ENCODE measurements at places on chromosomes 4 and X.
A peak's percentile ranks its signal among the peaks of the same experiment; 100 is the strongest.

- DNase-seq = no peak
Observed at GRCh38 chr4:112897543-112897942, 151.9 kb upstream of the ANK2 start.

GRCh38 chr4:140672416-140672815 is 83.8 kb downstream of the TBC1D9 start:
- no peak for DNase-seq

DNA sequence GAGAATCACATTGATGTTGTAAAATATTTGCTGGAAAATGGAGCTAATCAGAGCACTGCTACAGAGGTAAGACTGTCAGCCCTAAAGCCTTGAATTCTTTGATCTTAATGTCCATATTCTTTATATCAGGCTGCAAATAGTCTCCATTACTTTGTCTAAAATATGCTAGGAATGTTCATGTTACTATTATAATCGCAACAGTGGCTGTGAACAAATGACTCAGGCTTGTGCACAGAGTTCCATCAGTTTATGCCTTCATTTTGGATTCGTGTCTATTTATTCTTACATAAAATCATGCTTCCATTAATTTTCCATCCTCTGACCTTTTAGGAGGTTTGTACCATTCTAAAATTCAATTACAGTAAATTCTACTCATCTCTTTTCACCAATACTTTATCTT is 182.7 kb downstream of the ANK2 start:
- no peak for DNase-seq

DNA sequence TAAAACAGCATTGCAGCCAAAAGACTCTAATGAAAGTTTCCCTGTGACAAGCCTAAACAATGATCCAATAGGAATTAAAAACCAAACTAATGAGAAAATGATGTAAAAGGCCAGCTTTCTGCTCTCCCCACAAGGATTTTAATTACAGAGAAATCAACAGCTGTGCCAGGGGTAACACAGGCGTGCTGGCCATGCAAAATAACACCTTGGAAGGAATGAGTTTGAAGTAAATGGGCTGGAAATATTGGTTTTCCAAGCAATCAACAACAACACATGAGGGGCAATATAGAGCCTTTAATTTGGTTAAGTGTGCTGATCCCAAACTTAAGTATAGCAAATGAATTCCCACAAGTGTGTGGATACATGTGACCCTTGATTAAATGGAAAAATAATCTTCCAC is 56.9 kb downstream of the NDNF start:
- no peak for DNase-seq

GRCh38 chr4:81562093-81562492 is 90.4 kb upstream of the RASGEF1B start:
- DNase-seq = peak; percentile 52

DNA sequence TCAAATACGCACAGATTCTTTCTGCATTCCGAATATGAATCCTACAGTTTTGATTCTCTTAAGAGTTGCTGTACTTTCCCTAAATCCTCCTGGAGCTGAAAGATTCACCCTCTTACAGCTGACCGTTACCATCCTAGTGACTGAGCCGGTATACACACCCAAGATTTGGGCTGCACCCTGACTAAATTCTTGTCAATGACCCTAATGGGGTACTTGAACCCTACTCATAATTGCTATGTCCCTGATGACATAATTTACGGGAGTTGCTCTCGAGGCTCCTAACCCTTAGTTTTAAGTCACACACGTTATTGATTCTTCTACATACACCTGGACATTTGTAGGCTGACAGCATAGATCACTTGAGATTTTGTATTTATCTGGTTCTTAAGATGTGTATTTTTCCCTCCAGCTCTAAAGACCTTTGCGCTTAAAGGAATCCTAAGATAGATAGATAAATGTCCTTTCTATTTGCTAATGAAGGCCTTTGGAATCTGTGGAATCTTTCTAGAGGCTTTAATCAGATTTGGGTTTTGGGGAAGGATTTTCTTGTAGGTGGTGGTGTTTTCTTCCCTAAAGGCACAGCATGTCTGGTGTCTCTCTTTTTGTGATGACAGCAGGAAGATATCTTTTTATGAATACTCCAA is 37.8 kb downstream of the CLDN34 start:
- no peak for DNase-seq

DNA sequence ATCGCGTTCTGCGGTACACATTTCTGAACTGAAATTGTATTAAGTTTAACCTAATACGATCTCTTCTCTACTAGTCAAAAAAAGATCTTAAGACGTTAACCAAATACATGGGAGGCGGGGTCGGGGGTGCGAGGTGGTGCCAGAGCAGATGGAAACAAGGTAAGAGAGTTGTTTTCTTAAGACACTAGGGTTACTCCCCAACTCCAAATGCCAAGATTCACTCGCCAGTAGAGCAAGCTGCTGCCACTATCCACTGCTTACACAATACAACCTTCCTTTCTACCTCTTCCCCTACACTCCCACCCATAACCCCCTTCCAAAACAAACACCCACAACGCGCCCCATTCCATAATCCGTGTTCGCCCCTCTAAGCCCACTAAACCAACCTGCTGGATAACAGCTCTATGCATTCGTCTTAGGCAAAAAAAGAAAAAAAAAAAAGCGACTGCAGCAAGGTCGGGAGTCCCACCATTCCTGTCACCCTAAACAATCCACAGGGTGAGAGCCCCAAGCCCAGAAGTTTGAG is 1.3 kb downstream of the LCORL start:
- DNase-seq = no peak

DNA sequence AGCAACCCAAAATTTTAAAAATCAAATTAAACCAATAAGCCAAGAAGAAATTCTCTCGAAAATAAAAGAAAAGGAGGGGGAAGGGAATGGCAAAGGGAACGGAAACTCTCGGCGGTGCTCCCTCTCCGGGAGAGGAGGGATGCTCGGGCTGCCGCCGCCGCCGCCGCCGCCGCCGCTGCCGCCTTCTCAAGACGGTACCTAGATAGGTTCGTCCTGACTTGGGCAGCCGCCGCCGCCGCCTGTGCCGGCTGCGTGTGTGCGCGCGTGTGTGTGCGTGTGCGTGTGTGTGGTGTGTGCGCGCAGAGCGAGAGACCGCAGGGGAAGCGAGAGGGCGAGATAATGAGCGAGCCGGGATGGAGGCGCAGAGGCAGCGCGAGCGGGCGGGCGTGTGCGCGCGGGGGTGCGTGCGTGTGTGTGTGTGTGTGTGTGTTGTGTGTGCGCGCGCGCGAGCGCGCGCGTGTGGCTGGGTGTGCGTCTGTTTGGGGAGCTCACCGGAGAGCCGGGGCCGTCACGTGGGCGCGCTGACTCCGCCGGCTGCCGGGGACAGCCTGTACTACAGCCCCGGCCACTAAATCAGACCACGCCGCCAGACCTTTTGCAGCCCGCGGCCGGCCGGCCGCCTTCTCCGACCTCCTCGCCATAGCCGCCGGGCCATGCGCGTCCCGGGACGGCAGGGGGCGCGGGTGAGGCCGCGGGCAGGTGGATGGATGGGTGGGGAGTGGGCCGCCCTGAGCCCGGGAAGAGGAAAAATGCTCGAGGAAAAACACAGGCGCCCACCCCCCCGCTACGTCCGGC is 111.6 kb downstream of the DHX15 start:
- DNase-seq = no peak

DNA sequence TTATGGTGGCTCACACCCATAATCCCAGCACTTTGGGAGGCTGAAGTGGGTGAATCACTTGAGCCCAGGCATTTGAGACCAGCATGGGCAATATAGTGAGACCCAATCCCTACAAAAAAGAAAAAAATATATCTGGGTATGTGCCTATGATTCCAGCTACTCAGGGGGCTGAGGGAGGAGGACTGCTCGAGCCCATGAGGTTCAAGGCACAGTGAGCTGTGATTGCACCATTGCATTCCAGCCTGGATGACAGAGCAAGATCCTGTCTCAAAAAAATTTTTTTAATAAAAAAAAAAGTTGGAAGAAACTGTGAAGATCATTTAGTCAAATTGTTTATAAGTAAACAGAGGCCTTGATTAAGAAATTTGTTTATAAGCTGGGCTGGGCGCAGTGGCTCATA is 39.7 kb downstream of the KLHL8 start:
- DNase-seq = no peak

- DNase-seq = no peak
Observed at GRCh38 chr4:121226362-121226761, 62.2 kb upstream of the TNIP3 start.

GRCh38 chrX:133542476-133542875 is 127.2 kb upstream of the GPC4 start:
- no peak for DNase-seq

DNA sequence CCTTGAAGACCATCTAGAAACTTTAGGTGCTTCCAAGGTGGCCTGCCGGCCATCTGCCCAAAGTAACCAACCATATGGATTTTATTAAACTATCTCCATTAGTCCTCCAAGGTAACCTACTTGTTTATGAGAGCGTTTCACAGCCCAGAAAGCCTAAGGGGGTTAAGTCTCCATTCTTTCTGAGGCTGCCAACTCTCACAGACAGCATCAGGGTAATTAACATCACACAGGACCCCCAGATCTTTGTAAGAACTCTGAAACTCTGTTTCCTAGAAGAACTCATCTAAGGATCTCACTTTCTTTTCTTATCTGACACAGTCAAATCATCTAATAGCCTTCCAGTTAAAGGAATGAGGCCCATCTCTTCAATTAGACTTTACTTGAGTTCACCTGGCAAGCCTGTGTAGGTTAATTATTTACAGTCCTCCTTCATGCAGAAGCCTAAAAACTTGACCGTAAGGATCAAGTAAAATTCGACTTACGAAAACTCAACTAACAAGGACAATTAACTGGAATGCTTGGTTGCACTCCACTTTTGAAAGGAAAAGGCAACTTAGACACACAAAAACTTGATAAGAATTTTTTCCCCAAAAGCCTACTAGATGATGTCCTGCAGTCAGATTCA is 252.5 kb downstream of the GRIA3 start:
- DNase-seq = no peak

GRCh38 chr4:118967393-118967792 is 78.7 kb downstream of the SYNPO2 start:
- DNase-seq = no peak

DNA sequence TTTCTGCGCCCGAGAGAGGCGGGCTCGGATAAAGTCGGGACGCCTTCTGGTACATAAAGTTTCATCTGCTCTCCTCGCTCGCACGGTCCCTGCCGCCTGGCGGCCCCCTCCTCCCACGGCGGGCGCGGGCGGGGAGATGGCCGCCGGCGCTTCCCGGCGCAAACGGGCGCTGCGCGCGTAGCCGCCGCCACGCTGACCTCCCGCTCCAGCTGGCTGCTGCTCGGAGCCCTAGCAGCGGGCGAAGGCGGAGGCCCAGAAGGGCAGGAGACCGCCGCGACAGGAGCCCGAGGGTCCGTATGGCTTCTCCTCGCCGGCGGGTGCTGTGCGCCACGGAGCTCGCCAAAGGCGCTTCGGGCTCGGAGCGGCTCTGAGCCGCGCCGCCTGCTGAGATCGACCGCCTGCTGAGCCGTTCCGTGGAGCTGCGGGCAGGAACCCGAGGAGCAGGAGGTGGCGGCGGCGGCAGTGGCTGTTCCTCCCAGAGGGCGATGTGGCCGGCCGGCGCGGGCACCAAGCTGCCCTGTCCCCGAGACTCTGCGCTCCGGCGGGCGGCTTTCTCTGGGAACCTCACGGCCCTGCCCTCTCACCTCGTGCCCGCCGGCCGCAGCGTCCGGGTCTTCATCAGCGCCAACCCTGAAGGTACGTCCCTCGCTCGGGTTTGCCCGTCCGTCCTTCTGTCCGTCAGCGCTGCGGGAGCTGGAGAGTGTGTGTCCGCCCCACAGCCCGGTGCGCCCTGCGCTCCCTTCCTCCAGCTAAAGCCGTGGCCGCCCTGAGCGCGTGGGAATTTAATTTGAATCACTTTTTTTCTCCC is at the start of gene NWD2:
TSS of gene NWD2 (plus strand) at position 161 of the 808 bp plus-strand sequence. CDS start at position 486, 325 bp downstream.
- DNase-seq = no peak

GRCh38 chrX:68994891-68995255 is 166.1 kb downstream of the EFNB1 start:
- DNase-seq = no peak

DNA sequence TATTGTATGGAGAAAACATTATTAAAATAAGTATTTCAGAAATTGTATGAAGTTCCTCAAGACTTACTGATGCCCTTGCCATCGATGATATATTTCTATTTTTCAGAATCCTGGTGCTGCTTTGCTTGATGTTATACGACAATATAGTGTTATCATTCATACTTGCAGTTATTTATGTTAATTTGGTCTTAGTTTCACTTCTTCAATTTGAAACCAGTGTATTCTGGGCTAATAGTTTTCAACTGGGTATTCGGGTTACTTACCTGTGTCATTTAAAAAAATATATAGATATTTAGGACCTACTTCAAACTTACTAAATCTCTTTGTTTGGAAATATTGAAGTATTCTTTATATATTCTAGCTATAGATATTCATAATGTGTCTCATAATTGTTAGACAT is 1414.7 kb downstream of the C4orf33 start:
- no peak for DNase-seq

DNA sequence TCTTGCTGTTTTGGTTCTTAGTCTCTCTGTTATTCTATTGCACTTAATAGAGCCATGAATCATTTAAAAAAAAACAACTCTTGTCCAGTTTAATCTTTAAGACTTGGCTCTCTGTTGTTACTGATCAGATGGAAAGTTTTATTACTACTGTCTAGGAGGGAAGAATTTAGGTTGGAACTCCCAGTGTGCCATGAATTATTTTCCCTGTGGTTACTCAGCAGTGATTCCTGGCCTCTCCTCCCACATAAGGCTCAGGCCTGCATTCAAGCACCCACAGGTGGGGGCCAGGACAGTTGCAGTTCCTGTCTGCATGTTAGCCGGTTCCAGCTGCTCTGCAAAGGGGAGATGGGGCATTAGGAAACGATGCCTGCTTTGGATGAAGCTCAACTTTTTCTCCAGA is 29.8 kb upstream of the ESX1 start:
- no peak for DNase-seq

DNA sequence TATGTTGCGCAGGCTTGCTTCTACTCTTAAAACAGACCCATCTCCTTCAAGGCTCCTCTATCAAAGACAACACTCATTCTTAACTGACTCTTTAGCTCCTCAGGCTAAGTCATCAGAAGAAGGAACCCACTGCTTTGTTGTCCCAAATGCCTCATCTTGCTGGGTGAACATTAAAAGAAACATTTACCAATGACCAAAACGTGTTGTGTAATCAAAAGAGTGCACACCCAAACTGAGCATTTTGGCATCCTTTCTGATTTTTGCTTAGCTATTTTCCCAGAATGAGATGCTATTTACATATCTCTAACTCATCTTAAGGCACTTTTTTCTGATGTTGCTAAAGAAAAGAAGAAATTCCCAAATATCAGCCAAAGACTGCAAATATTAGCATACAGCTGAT is 131.7 kb upstream of the VCX3A start:
- no peak for DNase-seq

DNA sequence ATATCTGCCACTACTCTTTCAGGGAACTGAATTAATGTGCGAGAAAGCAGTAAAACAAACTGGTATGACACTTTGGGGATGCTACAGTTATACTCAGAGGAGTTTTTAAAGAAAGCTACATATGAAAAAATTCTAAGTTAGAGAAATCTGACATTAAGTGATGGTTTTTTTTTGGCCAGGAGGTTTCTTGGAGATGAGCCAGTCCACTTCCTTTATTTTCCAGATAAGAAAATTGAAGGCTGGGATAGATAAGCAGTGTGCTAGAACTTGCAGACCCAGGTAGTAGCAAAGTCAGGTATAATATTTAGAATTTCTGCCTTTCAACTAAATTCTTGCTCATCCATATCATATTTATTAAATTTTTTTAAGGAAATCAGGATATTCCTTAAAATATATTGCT is 106.8 kb downstream of the FAT4 start:
- no peak for DNase-seq

Measured in GM12878 (cell line).